ENCODE measurements at places on chromosomes 12 and 14.

GRCh38 chr12:126107659-126108058 lies 1042.4 kb downstream of the AACS start:
- DNase-seq: no peak

GRCh38 chr12:101671157-101671791 lies 26.2 kb upstream of the CHPT1 start:
- no peak for DNase-seq

GRCh38 chr14:57928732-57929131 lies 62.8 kb upstream of the SLC35F4 start:
- no peak for DNase-seq

DNA sequence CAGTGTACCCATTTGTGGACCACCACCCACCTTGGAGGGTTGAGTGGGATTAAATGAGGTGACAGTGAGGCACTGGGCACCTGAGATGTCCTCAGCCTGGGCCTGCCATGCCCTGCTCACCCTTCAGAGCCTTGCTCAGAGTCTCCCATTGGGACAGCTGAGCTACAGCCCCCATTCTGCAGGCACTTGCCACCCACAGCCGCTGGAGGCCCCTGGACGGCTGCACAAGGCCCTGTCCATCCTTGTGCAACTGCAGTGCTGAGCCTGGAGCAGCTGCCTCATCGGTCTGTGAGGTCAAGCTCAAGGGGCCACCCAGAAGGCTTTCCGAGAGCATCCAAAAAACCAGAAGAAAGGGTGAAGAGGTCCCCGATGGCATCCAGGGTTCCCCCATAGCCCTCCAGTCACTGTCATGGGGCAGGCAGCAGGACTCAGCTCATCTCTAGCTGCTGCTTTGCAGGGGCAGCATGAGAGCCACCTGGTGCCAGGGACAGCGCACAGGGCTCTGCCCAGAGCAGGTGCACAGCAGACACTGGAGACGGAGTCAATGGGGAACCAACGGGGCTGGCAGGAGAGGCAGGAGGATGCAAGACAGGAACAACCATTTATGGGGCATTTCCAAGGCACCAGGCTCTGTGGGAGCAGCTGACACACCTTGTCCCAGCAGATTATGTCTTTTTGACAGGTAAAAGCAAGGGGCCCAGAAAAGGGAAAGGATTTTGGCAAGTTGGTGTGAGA lies 84.6 kb downstream of the ARL6IP4 start:
- DNase-seq: no peak

GRCh38 chr14:88802596-88802995 lies 9.8 kb upstream of the EML5 start:
- DNase-seq: no peak

DNA sequence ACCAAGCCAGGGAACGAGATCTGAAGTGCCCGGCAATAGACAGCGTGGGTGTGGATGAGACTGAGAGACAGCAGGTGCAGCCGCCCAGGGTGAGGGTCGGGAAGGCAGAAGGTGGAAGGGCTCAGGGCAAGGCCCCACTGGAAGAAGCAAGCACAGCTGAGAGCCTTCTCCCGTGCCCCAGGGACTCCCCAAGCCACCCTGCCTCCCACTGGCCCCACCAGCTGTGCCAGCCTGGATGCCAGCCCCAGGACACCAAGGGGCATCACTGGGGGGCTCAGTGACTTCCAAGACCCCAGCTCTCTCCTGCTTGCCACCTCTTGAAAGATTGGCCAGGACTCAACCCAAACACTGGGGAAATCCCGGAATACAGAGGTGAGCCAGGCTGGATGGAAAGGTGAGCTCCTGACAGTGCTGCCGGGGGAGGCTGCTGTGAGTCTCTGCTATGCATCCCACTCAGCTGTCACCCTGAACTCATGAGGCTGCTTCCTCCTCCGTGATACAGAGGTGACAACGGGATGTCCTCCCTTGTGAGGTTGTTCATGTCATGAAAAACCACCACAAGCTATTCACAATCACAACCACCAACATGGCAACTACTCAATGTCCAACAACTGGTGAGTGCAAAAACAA lies 13.8 kb downstream of the TESC start:
- DNase-seq: no peak

DNA sequence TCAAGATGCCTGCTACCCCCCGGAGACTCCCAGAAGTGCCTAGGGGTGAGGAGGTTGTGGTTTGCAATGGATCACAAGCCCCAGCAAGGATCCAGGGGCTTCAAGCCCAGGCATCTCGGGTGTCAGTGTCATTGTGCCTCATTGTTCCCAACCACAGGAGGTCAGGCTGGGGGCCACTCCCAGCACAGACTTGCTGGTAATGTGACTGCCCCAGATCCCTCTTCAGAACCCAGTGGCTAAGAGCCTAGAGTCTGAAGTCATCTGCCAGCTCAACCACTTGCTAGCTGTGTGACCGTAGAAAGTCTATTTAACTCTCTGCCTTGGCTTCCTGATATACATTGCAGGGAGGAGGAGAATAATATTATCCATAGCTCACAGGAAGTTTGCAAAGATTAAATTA lies 7.7 kb upstream of the ASB2 start:
- peak; percentile 47 for DNase-seq

DNA sequence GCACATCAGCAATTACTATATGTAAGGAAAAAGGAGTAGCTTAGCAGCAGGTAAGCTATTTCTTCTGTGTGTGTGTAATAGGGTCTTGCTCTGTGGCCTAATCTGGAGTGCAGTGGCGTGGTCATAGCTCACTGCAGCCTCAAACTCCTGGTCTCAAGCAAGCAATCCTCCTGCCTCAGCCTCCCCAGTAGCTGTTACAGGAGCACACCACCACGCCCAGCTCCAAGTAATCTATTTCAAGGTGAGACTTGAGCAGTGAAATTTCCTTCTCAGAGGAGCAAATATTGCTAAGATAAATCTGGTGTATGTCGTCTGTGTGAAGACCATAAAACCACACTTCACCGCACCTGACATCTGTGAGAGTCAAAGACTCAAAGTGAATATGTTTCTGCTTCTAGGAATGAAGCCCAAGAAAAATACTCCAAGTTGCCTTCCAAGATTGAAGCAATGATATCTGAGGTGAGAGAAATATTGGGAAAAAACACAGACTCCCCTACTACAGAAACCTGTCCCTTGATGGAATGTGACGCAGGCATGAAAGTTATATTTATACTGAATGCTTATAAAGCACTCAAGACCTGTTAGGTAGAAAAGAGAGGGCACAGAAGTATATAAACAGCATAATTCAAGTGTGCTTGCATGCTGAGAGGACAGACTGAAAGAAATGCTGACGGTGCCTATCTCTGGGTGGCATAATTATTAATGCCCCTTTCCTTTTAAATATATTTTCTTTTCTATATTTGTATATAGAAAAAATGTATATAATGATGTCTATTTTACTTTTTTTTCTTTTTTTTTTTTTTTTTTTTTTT lies 2.5 kb upstream of the SELPLG start:
- DNase-seq: no peak

DNA sequence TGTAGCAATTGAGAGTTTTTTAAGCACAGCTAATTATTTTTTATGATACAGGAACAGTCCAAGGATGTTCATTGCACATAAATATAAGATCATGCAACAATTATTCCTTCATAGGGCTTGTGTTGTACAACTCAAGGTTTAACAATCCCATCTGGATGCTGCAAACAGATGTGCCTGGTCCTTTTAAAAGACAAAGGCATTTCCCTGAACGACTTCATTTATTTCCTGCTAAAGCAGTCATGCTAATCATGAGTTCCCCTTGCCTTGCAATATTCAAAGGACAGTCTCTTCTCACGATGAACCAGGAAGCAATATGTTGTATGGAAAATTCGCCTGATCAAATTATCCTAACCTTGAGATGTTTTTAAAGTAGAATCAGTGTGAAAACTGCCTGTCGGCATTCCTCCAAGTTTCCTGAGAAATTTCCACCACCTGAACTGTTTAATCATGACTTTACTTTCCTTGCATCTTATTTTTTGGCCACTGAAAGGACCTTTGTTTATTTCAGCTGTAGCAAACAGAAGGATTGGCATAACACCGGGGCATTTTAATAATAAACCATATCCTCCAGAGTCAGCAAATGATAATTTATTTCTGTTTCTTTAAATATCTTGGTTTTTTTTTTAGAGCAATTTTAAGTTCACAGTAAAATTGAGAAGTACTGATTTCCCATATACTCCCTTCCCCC lies 33.9 kb upstream of the TSPAN8 start:
- no peak for DNase-seq

DNA sequence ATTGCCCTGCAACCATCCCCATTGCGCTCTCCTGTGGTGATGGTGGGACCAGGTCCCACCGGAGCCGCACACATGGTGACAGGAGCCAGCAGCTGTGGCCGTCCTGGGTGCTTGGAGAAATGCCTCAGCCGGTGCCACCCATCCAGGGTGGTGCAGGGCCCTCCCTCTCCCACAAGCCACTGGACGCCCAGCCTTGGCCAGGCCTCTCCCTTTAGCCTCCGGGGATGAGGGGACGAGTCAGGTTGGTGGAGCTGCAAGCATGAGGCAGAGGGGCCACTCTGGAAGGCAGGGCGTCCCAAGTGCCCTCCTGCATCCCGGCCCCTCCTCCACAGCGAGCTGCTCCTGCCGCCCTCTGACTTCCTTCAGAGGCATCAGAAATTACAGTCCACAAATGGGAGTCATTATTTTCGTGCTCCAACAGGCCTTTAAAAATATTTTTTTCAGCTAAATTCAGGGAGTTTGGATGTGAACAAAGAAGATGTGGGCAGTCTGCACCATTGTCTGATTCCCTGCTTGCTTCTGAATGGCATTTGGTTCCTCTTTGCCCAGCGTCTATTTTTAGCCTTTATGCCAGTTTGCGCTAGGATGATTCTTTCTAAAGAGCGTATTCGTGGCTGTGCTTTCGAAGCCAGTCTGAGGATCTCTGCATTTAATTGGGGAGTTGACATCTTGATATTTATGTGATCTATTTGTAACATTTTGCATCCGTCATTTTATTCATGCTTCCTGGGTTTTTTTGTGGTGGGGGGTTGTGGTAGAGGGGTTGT lies 189.4 kb downstream of the ADGRD1 start:
- no peak for DNase-seq

DNA sequence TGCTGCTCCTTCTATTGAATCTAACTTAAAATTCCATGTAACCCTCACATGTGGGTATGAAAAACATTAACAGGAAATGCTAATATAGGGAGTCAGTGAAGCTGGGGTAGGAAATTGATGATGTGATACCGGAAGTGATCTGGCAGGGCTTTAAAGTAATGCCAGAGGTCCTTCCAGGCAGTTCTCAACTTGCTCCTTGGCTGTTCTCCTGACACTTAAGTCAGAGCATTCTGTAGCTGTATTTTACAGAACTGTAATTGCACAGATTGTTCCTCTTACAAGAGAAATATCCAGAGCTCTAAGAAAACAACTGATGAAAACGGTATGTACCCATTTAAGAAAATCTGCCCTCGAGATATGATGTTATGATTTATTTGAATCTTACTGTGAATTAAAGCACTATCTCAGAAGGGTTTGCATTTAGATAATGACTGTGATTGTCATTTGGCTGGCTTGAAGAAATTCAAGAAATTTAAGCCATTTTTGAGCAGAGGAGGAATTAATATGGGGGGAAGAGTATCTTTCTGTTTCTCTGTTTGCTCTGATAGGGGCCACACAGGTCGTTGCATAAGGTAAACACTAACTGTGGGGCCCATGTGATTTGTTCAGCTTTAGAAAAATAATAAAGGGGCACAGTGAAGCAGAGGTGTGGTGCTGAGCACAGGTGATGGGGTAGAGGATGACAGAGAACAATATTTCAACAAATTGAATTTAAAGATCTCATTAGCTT lies 88.4 kb downstream of the BBS10 start:
- peak; percentile 91 for DNase-seq

DNA sequence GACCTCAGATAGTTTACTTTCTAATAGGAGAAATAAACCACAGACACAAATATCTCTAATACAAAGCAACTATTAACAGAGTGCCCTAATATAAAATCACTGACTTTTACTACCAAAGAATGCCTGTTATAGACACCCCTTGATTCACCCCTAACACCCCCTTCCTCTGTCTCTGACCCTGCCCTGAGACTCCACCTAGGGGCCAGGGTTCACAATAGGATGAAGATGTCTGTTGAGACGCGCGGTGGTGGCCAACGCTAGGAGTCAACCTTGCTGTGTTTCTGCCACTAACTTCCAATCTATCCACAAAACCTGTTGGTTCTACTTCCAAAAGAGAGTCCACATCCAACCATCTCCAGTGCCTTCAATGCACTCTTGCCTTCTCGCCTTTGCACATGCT lies 10.9 kb upstream of the TC2N start:
- DNase-seq: no peak

GRCh38 chr14:23172096-23172495 lies 11.4 kb downstream of the SLC7A8 start:
- DNase-seq: no peak

- DNase-seq: no peak
Observed at GRCh38 chr14:81031488-81031887, 76.1 kb downstream of the TSHR start.

DNA sequence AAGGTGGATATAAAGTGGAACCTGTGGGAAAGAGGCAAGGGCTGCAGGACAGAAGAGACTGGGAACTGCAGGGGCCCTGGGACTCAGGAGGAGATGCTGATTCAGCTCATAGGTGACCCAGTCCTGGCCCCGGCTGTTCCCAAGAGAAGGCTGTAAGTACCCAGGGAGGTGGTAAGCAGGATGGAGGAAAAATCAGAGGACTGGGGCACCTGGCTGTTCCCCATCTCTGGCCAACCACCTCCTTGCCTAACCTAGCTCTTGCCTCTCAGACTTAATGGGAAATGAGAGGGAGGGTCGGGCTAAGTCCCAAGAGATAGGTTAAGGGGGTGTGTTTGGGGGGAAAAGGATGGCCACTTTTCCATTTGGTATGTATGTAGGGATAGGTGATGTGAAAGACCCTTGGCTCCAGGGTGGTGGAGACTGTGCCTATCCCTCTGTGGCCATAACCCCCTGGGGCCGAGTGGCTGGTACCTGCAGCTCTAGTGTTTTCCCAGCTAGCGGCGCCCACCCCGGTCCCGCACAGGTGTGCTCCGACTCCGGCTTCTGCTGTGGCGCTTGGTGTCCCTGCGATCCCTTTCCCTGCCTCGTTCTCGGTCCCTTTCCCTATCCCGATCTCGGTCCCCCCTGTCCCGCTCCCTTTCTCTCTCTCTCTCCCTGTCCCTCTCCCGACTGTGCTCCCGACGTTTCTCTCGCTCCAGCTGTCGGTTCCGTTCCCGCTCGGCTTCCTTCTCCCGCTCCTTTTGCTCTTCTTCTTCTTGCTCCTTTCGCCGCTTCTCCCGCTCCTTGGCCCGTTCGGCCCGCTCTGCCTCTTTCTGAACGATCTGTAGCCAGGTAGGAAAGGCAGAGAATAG lies 1.6 kb upstream of the CDH24 start:
- no peak for DNase-seq

DNA sequence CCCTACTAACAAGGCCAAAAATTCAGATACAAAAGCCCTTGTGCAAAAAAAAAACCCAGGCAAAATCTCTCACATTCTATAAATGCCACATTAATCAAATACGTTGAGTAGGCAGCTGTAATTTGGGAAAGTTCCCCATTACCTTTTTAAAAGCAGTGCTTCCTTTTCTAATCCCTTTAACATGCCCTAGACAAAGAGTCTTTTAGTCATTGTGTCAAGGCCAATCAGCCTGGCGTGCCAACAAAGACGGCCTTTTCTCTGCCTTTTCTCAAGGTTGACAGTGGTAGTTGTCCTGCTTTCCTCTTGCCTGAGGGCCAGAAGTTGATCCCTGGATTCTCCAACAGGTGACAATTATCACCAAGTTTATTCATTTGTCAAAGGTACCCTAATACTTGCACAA lies 62.5 kb upstream of the METAP2 start:
- DNase-seq: no peak

Data from AG10803 (cell line).